T-helper 2 cell (primary cell): ENCODE measurements at places on chromosomes 16 and 17.

DNA sequence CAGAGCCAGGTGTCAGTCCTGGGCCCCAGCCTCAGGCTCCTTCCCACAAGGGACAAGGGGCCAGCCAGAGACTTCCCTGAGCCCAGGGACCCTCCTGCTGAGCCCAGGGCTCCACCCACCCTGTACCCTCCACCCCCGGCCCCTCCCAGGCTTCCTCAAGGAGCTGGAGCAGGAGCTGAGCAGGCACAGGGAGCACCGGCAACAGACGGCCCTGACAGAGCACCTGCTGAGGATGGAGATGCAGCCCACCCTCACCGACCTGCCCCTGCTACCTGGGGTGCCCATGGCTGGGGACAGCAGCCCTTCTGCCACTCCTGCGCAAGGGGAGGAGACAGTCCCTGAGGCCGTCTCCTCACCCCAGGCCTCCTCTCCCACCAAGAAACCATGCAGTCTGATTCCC lies 4.5 kb downstream of the SCRN2 start:
- DNase-seq: no peak

DNA sequence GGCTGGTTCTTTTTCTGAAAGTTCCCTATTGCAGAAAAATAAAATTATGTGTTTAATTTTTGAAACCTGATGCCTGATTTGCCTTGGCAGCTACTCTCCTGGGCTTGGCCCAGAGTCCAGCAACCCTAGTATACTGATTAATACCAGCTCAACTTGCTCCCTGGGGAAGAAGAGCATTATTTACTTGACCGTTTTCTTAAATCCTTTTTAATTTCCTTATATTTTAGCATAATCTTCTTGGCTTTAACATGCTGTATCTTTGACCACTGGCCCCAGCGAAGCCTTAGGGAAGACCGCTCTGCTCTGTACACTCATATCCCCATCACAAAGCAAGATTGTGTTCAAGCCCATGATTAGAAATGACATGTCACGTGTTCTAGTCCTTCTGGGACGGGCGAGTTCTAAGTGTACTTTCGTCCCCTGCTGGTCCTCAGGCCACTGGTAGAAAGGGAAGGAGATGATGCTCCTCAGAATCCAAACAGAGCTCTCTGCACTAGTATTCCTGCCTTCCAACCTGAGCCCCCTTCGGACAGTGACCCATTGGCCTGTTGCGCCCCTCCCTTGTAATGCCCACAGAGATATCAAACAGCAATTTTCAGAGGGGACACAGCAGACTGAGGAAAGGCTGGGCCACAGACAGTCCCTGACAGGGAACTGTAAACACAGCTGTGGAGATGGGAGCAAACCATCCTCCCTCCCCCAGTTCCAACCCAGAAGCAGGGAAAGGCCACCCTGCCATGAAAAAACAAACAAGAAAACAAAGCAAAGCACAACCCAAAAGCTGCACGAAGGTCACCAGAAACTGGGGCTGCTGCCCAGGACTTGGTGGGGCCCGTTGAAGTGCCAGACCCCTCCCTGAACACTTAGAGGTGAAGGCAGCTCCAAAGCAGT lies 4.3 kb upstream of the EZH1 start:
- no peak for DNase-seq

- no peak for DNase-seq
These were observed 57.0 kb downstream of the RNF213 start for GRCh38 chr17:80317706-80317980.

- DNase-seq: no peak
These were observed 58.1 kb upstream of the ADORA2B start for GRCh38 chr17:15886804-15887203.

GRCh38 chr17:38705803-38706504 lies 881 bp downstream of the MLLT6 start:
- DNase-seq: peak; percentile 31

DNA sequence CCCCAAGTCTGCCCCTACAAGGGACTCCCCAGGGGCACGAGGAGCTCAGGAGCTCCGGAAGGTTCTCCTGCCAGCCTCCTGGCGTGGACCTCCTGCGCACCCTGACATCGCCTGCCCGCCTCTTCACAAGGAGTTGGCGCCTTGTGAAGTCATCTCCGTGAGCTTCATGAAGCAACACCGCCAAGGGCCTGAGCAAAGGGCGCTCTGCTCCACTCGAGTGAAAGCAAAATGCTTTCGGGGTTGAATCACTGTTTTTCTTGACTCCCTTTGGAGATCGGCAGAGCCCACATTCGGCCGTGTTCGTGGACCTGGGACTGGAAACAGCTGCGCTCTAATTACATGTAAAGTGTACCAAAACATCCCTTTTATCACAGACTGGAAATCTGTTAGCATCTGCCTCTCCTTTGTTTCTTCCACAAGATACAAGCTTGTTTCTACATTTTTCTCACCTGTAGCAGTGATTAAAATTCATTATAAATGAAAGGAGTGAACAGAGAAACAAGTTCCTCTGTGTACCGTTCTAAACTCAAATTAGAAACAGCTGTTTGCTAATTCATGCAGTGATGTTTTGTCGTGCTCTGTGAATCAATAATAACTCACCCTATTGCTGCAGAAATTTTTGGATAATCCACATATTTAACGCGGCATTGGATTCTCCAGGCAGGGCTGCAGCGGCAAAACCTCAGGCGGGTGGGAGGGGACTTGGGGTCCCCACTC lies 203.3 kb downstream of the ZNF423 start:
- no peak for DNase-seq

GRCh38 chr17:10233161-10233560 lies 34.8 kb upstream of the GAS7 start:
- DNase-seq: no peak

DNA sequence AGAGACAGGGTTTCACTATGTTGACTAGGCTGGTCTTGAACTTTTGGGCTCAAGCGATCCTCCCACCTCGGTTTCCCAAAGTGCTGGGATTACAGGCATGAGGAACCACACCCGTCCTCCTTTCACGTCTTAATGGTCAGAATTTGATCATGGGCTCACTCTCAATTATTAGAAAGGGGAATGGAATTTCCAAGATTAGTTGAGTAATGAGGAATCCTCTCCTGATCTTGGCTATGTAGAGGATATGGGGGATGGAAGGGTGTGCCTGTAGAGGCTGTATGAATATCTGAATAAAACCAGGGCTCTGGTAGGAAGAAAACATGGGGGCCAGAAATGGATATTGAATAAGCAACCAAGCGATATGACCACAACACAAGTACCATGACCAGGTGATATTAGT lies 25.9 kb upstream of the SMURF2 start:
- DNase-seq: no peak

DNA sequence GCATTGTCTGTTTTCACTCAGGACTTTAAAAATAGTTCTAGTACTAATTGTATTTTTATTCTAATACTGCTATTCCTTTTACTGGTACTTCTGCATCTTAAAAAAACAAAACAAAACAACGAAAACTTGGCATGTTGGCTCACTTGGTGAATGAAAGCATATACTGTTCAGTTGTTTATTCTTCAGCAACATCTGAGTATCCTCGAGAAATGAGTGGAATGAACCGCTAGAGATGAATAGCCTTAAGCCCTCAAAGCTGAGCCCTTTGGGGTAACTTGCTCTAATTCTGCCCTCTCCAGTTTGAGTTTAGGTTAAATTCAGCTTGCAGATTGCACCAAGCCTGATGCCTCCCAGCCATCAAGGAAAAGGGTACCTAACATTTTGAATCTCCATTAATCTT lies 126.5 kb downstream of the WWOX start:
- DNase-seq: no peak

DNA sequence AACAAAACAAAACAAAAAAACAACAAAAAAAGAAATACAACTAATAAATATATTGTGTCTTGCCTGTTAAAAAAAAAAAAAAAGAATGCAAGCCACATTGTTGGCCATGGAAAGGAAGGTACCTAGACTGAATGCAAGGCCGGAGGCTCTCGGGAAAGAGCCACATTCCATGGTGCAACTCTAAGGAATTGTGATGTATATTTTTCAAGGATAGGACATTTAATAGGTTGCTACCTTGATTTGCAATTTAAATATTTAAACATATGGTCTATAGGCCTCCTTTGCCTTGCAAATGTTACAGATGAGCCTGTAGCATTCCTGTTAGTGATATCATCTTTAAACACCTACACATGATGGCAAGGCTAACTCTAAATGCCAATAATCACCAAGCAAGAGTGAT lies 650.9 kb downstream of the TOX3 start:
- DNase-seq: no peak

DNA sequence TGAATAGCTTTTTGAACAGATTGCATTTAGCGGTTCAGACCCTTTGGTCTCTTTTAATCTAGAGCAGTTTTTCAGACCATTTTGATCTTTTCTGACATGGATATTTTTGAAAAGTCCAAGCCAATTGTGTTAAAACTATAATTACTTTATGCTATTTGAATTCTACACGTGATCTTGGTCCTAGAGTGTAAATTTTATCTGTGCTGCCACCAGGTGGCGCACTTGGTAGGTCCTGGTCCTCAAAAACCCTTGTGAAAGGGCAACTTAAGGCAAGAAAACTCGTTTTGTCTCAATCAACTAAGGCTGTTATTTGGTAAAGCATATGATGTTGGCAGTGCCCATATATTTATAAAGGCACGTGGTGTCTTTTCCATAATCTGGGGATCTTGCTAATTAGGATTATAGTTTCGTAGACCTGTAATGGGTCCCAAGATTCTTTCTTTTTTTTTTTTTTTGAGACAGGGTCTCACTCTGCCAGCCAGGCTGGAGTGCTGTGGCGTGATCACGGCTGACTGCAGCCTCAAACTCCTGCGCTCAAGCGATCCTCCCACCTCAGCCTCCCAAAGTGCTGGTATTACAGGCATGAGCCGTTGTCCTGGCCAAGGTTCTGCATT lies 43.9 kb upstream of the TEX2 start:
- DNase-seq: peak; percentile 40

GRCh38 chr16:71919035-71919434 lies 23.7 kb downstream of the IST1 start:
- no peak for DNase-seq

DNA sequence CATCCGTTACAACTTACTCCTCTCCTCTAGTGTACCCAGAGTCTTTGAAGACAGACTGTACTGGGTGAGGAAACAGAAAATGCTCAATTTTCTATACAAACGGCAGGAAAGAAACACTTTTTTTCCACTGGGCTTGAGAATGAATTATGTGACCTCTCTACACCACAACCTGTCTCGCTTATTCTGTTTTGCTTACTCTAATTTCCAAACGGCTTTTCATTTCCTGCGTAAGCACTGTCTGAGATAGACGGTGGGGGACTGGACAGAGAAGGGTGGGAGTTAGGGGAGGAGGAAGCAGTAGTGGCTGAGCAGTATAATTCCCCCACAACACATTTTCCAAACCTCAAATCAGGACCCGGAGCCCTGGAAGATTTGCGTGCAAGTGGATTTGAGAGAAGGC lies 191.4 kb upstream of the SDK2 start:
- DNase-seq: no peak

- no peak for DNase-seq
These were observed 217.3 kb upstream of the ERCC4 start for GRCh38 chr16:13702614-13703013.

DNA sequence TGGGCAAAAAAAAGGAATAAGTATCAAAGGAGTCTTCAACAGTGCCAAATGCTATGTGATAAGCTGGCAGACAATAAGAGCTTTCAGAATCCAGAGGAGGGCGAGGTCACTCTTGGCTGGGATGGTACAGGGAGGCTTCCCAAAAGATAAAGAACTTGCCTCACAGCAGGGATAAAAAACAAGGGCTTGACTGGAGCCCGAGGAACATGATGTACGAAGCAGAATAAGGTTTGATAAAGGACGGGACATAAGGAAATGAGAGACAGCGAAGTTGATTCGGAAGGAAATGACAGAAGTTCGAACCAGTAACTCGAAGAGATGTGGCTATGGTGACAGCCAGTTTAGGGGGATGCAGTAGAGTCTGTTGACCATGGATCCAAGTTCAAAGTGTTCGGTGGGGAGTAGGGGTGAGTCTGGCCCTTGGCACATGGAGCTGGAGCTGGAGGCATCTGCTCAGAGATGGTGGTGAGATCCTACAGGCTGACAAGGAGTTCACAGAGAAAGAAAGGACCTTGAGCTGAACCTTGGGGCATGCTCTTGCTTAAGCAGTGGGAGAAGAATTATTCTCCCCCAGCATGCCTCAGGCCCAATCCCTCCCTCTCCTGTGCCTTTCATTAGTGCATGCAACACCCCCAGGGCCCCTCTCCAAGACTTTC lies 137.6 kb upstream of the RCVRN start:
- DNase-seq: no peak

DNA sequence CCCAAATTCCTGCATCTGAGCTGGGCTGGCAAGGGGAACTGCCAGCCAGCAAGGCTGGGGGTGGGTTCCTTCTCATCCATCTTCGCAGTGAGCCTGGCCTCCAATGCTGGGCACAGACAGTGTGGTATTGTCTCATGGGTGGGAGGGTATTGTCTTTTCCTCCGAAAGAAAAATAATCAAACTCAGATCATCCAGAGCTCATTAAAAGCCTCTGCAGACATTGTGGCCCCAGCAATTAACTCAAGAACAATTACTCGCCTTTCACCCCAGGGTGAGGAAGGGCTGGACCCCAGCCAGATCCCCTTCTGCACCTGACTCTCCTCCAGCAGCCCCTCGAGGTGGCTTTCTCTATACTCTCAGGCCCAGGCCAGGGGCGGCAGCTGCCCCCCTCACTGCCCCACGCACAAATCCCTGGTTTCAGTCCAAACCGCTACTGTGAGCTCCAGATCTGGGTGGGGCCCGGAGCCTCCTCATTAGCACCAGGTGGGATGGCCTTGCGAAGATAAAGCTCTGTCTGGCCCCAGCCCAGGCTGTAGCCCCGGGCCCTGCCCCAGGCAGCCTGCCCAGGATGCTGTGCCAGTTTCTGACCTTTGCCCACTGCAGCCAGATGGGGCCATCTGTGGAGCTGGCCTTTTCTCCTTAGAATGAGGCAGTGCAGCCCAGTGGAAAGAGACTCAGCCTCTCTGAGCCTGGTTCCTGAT lies 2.3 kb upstream of the KRT15 start:
- DNase-seq: no peak

- DNase-seq: no peak
These were observed 75.2 kb upstream of the TRAP1 start for GRCh38 chr16:3792472-3793012.

DNA sequence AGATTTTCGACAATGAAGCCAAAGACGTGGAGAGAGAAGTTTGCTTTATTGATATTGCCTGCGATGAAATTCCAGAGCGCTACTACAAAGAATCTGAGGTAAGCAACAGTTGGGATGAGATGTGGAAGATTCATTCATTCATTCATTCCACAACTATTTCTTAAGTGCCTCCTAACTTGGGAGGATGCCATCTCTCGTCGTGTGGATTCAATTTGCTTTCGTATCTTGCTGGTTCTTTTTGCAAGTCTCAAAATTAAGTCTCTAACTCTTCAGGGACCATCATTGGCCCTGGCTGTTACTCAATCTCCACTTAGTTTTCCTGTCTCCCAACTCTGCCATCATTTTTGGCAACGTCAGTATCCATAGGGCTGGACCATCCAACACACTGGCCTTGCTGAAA lies 85.6 kb upstream of the NOL11 start:
- no peak for DNase-seq
